ENCODE measurements at places on chromosomes 4 and X.
A peak's percentile ranks its signal among the peaks of the same experiment; 100 is the strongest.

- H3K27ac ChIP-seq, result no peak overlapping the region
- no peaks in the 10 kb centered on the region for H3K36me3 ChIP-seq
Measured at GRCh38 chr4:184380707-184381106, 93.6 kb downstream of the IRF2 start.

GRCh38 chr4:89653012-89653411 lies 183.9 kb downstream of the SNCA start:
- no peaks in the 10 kb centered on the region for H3K27me3 ChIP-seq
- H3K36me3 ChIP-seq, result no peaks in the 10 kb centered on the region
- no peak for DNase-seq
- H3K27ac ChIP-seq, result no peak overlapping the region
- H3K4me3 ChIP-seq, result no peak overlapping the region

- peaks cover 6% of the 10 kb centered on the region for H3K27me3 ChIP-seq
- H3K36me3 ChIP-seq, result no peaks in the 10 kb centered on the region
- peak; percentile 69 for DNase-seq
- no peak overlapping the region for H3K4me3 ChIP-seq
- peaks cover 36% of the 10 kb centered on the region for H3K4me1 ChIP-seq
Measured at GRCh38 chr4:6772223-6772928, 10.2 kb upstream of the KIAA0232 start.

- H3K36me3 ChIP-seq, result no peaks in the 10 kb centered on the region
- H3K4me3 ChIP-seq, result no peak overlapping the region
- no peak for DNase-seq
- no peaks in the 10 kb centered on the region for H3K4me1 ChIP-seq
Measured at GRCh38 chrX:82782014-82782413, 726.1 kb upstream of the POU3F4 start.

GRCh38 chr4:779555-779954 lies 46.4 kb downstream of the CPLX1 start:
- no peak for DNase-seq
- H3K4me1 ChIP-seq, result peaks cover 28% of the 10 kb centered on the region
- peaks cover 5% of the 10 kb centered on the region for H3K27me3 ChIP-seq
- H3K27ac ChIP-seq, result no peak overlapping the region
- peaks cover 48% of the 10 kb centered on the region for H3K36me3 ChIP-seq
- no peak overlapping the region for H3K4me3 ChIP-seq

DNA sequence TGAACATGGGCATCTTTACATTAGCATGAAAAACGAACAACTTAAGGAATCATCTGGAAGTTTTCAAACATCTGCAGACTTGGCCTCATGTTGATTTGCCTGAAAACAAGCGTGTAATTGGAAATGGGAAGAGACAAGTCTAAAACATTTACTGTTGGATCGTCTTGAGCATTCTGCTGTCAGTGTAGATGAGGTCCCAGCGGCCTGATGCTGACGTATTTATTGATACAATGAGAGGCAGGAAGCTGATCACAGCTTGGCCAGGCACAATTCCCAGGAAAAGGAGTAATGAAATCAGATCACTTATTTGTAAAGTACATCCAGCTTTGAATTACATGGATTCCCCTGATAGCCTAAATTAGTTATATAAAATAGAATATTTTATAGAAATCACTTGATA lies 210.6 kb downstream of the CLCN4 start:
- H3K36me3 ChIP-seq, result no peaks in the 10 kb centered on the region
- H3K4me3 ChIP-seq, result no peak overlapping the region
- H3K4me1 ChIP-seq, result no peaks in the 10 kb centered on the region
- DNase-seq, result peak; percentile 89
- peaks cover 10% of the 10 kb centered on the region for H3K27me3 ChIP-seq

GRCh38 chr4:77922158-77923094 lies 59.8 kb downstream of the MRPL1 start:
- H3K36me3 ChIP-seq, result peaks cover 3% of the 10 kb centered on the region
- H3K4me1 ChIP-seq, result no peaks in the 10 kb centered on the region
- no peak overlapping the region for H3K4me3 ChIP-seq
- no peaks in the 10 kb centered on the region for H3K27me3 ChIP-seq
- peak overlapping the region; percentile 49 for H3K27ac ChIP-seq

DNA sequence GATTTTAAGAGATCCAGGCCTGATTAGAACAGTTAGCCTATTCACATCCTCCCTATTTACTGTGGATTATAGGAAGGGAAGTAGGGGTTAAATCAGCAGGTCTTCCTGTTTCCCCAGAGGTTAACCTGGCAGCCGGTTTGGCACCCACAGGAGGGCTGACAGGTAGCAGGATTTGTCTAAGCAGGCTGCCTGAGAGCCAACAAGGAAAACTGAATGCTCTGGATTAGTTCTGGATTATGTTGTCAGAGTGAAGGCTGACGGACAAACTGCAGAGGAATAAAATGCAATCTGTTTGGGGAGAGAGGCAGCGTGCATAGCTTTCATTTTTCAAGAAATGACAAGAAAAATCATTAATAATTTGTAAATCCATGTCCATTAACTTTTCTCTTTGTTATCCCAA lies 397.1 kb upstream of the FAM241A start:
- no peak overlapping the region for H3K4me3 ChIP-seq
- H3K27me3 ChIP-seq, result no peaks in the 10 kb centered on the region
- H3K27ac ChIP-seq, result no peak overlapping the region
- no peak for DNase-seq

GRCh38 chr4:26753617-26754016 lies 107.0 kb upstream of the STIM2 start:
- H3K27ac ChIP-seq, result peak overlapping the region; percentile 80
- DNase-seq, result peak; percentile 94
- no peaks in the 10 kb centered on the region for H3K27me3 ChIP-seq
- peaks cover 7% of the 10 kb centered on the region for H3K4me1 ChIP-seq
- no peak overlapping the region for H3K4me3 ChIP-seq
- no peaks in the 10 kb centered on the region for H3K36me3 ChIP-seq

GRCh38 chr4:16083241-16084191 lies at the start of gene PROM1:
PROM1 (minus strand) TSS chr4:16084023; CDS start chr4:16075906, 8,117 bp downstream.
- H3K4me3 ChIP-seq, result peak within 1 kb of the TSS; percentile 69
- H3K27ac ChIP-seq, result peak within 1 kb of the TSS; percentile 77
- DNase-seq, result peak; percentile 61

DNA sequence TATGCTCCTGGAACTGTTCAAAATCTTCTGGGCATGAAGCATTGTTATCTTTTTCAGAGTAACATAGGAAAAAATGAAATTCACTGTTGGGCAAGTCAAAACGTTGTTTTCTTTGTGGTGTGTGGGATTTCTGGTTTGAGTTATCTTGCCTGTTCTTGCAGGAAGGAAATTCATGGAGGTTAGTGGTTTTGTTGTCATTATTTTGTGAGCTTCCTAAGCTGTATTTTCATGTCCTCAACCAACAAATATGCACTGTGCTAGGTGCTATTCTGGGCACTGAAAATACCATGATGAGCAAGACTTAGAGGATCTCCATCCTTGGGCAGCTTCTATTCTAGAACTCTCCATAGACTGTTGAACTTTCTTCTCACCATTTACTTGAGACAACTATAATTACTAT lies 16.9 kb downstream of the SPINK2 start:
- H3K4me1 ChIP-seq, result no peaks in the 10 kb centered on the region
- no peak overlapping the region for H3K27ac ChIP-seq
- no peak for DNase-seq
- H3K4me3 ChIP-seq, result no peak overlapping the region

DNA sequence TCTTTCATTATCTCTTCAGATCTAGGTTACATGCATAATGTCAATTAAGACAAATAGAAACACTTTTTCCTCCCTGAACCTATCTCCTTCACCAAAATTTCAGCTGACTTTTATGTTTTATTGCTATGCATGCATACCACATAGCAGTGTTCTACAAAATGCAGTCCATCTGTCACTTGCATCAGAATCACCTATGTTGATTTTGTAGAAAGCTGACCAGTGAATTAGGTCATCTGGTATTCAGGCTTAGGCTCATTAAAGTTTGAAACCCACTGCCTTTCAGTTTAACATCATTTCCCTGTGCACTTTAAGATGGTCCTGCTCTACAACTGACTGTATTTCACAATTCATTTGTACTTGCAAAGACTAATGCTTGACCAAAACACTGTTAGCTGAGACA lies 277.9 kb downstream of the CFAP299 start:
- no peak overlapping the region for H3K27ac ChIP-seq
- no peaks in the 10 kb centered on the region for H3K36me3 ChIP-seq
- DNase-seq, result no peak
- H3K4me1 ChIP-seq, result no peaks in the 10 kb centered on the region

- peaks cover 3% of the 10 kb centered on the region for H3K36me3 ChIP-seq
- H3K27me3 ChIP-seq, result no peaks in the 10 kb centered on the region
- no peak for DNase-seq
- no peak overlapping the region for H3K27ac ChIP-seq
- H3K4me1 ChIP-seq, result no peaks in the 10 kb centered on the region
- no peak overlapping the region for H3K4me3 ChIP-seq
Measured at GRCh38 chr4:82380344-82380743, 6.6 kb upstream of the HNRNPD start.

GRCh38 chr4:40720916-40721315 lies 28.8 kb upstream of the NSUN7 start:
- DNase-seq, result peak; percentile 38
- H3K4me3 ChIP-seq, result no peak overlapping the region
- no peaks in the 10 kb centered on the region for H3K4me1 ChIP-seq
- no peaks in the 10 kb centered on the region for H3K27me3 ChIP-seq

- no peak for DNase-seq
- H3K27me3 ChIP-seq, result peaks cover 2% of the 10 kb centered on the region
- no peak overlapping the region for H3K27ac ChIP-seq
- no peaks in the 10 kb centered on the region for H3K36me3 ChIP-seq
Measured at GRCh38 chrX:30161043-30161442, 54.3 kb upstream of the MAGEB2 start.

GRCh38 chr4:59223292-59223941 lies 1976.7 kb upstream of the ADGRL3 start:
- H3K4me1 ChIP-seq, result no peaks in the 10 kb centered on the region
- H3K36me3 ChIP-seq, result no peaks in the 10 kb centered on the region
- no peaks in the 10 kb centered on the region for H3K27me3 ChIP-seq
- DNase-seq, result no peak
- H3K4me3 ChIP-seq, result no peak overlapping the region

GRCh38 chr4:60313611-60314178 lies 886.4 kb upstream of the ADGRL3 start:
- H3K27ac ChIP-seq, result no peak overlapping the region
- H3K36me3 ChIP-seq, result no peaks in the 10 kb centered on the region
- H3K4me1 ChIP-seq, result no peaks in the 10 kb centered on the region
- peak; percentile 43 for DNase-seq
- no peak overlapping the region for H3K4me3 ChIP-seq

DNA sequence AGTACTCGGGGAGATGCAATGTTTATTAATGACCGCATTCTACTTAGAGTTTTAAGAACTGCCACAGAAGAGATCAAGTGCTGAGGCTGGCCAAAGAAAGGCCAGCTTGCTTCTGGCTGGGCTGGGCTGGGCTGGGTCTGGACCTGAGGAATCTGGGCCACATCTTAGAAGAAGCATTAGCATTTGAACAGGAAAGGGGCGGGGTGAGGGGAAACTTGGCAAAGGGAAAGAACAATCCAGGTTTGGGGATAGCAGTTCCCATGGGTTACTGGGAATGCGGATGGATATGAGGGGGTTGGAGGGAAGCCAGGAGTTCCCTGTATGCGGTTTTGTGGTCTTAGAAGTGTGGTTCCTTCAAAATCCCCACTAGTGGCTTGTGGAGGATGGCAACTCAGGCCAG lies 83.3 kb downstream of the CLDN34 start:
- H3K4me3 ChIP-seq, result no peak overlapping the region
- peak; percentile 53 for DNase-seq
- peaks cover 35% of the 10 kb centered on the region for H3K27me3 ChIP-seq
- H3K27ac ChIP-seq, result no peak overlapping the region

- no peak overlapping the region for H3K4me3 ChIP-seq
- H3K27me3 ChIP-seq, result no peaks in the 10 kb centered on the region
- no peaks in the 10 kb centered on the region for H3K36me3 ChIP-seq
- no peaks in the 10 kb centered on the region for H3K4me1 ChIP-seq
Measured at GRCh38 chrX:104833401-104833800, 267.4 kb downstream of the IL1RAPL2 start.

DNA sequence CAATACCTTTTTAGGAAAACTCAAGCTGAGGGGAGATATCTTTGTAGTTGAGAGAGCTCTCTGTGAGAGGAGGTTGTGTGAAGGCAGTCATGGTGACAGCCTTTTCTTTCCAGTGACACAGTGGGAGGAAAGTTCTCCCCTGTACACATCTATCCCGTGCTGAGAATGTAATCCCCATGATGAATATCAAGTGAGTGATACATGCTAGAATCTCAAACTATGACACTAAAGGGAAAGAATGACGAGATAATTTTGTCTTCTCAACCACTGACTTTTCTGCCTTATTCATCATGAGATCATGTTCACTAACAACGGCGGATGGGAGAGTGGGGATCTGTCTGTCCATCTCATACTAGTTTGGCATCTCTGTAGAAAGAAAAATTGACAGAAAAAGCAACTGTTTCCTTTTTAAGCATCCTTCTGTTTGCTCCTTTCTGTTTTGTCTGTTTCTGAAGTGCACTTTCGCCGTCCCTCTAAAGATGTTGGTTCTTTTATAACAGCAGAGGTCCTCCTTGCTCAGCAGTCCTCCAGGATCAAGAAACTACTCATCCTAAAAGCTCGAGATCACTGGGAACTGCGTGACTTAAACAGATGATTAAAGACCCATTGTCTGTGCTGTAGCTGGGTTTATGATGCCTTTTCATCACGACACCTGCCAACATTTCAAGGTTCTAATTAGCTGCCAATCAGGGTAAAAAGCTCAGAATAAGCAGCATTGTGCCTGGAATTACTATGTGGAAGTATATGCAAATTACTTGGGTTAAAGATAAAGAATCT lies 137.6 kb downstream of the DCK start:
- no peaks in the 10 kb centered on the region for H3K4me1 ChIP-seq
- no peaks in the 10 kb centered on the region for H3K36me3 ChIP-seq
- H3K27ac ChIP-seq, result no peak overlapping the region
- no peaks in the 10 kb centered on the region for H3K27me3 ChIP-seq

DNA sequence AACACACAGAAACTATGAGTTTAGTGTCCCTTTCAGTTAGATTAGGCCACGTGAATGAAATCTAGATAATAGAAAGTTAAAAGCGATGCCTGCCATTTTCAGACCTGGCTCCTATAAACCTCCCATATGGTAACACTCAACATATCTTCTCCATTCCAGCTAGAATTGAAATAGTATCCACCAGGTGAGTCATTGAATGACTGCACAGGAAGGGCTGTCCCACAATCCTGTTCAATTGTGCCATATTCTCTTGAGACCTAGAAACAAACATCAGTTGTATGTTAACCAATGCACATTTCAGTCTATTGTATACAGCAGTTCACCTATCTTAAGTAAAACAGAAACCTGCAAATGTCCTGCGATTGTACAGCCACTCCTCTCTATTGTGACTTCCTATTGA lies 659.3 kb upstream of the SLIT2 start:
- DNase-seq, result no peak
- no peaks in the 10 kb centered on the region for H3K27me3 ChIP-seq
- no peaks in the 10 kb centered on the region for H3K4me1 ChIP-seq
- H3K36me3 ChIP-seq, result no peaks in the 10 kb centered on the region
- no peak overlapping the region for H3K4me3 ChIP-seq
- H3K27ac ChIP-seq, result no peak overlapping the region

GRCh38 chrX:101252634-101253033 lies 33.0 kb downstream of the DRP2 start:
- H3K4me1 ChIP-seq, result no peaks in the 10 kb centered on the region
- peaks cover 25% of the 10 kb centered on the region for H3K27me3 ChIP-seq
- DNase-seq, result no peak
- no peak overlapping the region for H3K27ac ChIP-seq
- H3K4me3 ChIP-seq, result no peak overlapping the region

- H3K4me1 ChIP-seq, result no peaks in the 10 kb centered on the region
- no peaks in the 10 kb centered on the region for H3K36me3 ChIP-seq
- no peak for DNase-seq
Measured at GRCh38 chrX:76987381-76987780, 459.8 kb upstream of the FGF16 start.

All from muscle of leg (tissue), 16 donors.